Left ventricle myocardium inferior (tissue), 1 donor: ENCODE measurements at places on chromosomes 7 and 10. TPM values are rescaled to one million over a fixed set of nuclear protein-coding genes. Genes with fewer than 3 reads are reported as not detected.

SMKR1 gene
- total RNA-seq: not detected

CYP3A7 gene
- not detected for total RNA-seq

SCIN gene
- not detected for total RNA-seq

NEUROG3 gene
- not detected for total RNA-seq

INSYN2A gene
- total RNA-seq: not detected

PDK4 gene
- 325 TPM for total RNA-seq
